ENCODE measurements at places on chromosomes 2 and 18. TPM values are rescaled to one million over a fixed set of nuclear protein-coding genes. Genes with fewer than 3 reads are reported as not detected.
A peak's percentile ranks its signal among the peaks of the same experiment; 100 is the strongest.

GRCh38 chr2:128474036-128474955 lies 155.6 kb upstream of the HS6ST1 start:
- peak; percentile 36 for DNase-seq
- no peak overlapping the region for H3K4me3 ChIP-seq
- H3K27ac ChIP-seq: no peak overlapping the region
- no peaks in the 10 kb centered on the region for H3K27me3 ChIP-seq
- peaks cover 20% of the 10 kb centered on the region for H3K4me1 ChIP-seq
- no peaks in the 10 kb centered on the region for H3K36me3 ChIP-seq

DNA sequence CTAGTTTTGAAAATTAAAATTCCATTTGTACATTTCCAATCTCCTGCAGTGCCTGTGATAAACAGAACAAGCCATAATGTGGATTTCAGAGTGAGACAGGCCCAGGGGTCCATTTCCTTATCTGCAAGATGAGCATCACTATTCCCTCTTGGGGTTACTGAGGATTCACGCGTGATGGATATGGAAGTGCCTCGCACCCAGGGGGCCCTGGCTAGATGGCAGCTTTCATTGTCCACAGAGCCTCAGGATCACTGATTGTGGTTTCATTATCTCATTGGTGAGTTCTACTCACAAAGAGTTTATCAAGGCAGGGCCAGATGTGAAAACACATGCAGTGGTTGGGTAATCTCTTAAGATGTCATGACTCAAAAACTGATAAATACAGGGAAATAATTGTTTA lies 11.6 kb downstream of the CNGA3 start:
- no peak for DNase-seq
- no peak overlapping the region for H3K27ac ChIP-seq
- no peaks in the 10 kb centered on the region for H3K4me1 ChIP-seq
- no peaks in the 10 kb centered on the region for H3K36me3 ChIP-seq
- H3K27me3 ChIP-seq: no peaks in the 10 kb centered on the region
- no peak overlapping the region for H3K4me3 ChIP-seq

DNA sequence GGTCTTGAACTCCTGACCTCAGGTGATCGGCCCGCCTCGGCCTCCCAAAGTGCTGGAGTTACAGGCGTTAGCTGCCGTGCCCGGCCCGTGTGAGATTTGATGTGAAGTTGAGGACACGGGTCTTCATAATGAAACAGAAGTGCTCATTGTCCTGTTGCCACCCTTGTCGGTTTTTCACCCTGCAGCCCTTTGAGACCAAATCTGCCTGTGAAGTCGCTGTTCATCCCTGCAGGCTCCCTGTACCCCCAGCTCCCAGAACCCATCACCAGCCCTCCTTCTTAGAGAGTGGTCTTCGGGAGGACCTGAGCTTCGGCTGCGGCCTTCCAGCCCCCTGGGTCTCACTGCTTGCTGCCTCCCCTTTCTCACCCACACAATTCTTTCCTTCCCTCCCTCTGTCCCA lies 325.2 kb downstream of the GBX2 start:
- no peak overlapping the region for H3K27ac ChIP-seq
- no peaks in the 10 kb centered on the region for H3K27me3 ChIP-seq
- no peaks in the 10 kb centered on the region for H3K36me3 ChIP-seq
- no peak overlapping the region for H3K4me3 ChIP-seq
- H3K4me1 ChIP-seq: no peaks in the 10 kb centered on the region

DNA sequence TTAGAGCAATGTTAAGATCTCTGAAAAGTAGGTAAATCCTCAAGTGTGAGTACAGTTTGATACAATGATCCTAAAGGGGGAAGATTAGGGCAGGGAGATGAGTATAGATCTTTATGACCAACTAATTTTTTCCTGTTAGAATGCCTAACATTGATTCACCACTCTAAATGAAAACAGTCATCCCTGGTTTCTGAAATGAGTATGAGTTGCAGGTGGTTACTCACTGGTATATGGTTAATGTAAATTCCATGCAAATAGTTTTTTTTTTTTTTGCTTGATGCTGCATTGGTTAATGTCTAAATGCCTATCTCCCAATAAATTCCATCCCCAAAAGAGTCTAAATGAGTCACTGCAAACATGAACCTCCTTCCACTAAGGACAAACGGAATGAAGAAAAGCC lies 55.0 kb upstream of the SERPINB2 start:
- no peak overlapping the region for H3K4me3 ChIP-seq
- DNase-seq: no peak
- H3K4me1 ChIP-seq: no peaks in the 10 kb centered on the region

DNA sequence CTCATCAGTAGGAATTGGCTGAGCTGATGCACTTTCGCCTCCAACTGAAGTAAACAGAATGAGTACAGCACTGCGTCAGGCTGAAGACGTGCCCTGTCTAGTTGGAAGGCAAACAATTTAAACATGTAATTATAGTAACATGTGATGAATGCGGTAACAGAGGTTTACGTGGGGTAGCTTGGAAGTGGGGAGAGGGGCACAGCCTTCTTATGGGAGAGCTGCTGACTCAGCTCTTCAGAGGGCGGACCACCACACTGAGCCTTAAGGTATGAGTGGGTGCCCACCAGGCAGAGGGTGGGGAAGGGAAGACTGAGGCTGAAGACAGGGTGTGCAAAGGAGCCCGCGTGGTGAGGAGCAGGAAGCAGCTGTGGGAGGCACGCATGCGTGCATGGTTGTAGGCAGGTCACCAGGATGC lies 6.2 kb upstream of the EHD3 start:
- H3K27me3 ChIP-seq: no peaks in the 10 kb centered on the region
- H3K4me1 ChIP-seq: no peaks in the 10 kb centered on the region
- H3K27ac ChIP-seq: peak overlapping the region; percentile 10
- H3K36me3 ChIP-seq: no peaks in the 10 kb centered on the region

- H3K27me3 ChIP-seq: no peaks in the 10 kb centered on the region
- no peaks in the 10 kb centered on the region for H3K36me3 ChIP-seq
- no peak overlapping the region for H3K27ac ChIP-seq
- no peak overlapping the region for H3K4me3 ChIP-seq
- H3K4me1 ChIP-seq: no peaks in the 10 kb centered on the region
- DNase-seq: no peak
Observed at GRCh38 chr2:181308766-181309515, 148.2 kb upstream of the ITGA4 start.

- no peaks in the 10 kb centered on the region for H3K4me1 ChIP-seq
- H3K27me3 ChIP-seq: no peaks in the 10 kb centered on the region
- DNase-seq: no peak
- H3K4me3 ChIP-seq: no peak overlapping the region
Observed at GRCh38 chr2:66233981-66234380, 200.9 kb upstream of the MEIS1 start.

- no peak overlapping the region for H3K4me3 ChIP-seq
- no peaks in the 10 kb centered on the region for H3K27me3 ChIP-seq
- H3K27ac ChIP-seq: no peak overlapping the region
- DNase-seq: no peak
- H3K36me3 ChIP-seq: no peaks in the 10 kb centered on the region
Observed at GRCh38 chr2:188076149-188077056, 215.3 kb upstream of the GULP1 start.

DNA sequence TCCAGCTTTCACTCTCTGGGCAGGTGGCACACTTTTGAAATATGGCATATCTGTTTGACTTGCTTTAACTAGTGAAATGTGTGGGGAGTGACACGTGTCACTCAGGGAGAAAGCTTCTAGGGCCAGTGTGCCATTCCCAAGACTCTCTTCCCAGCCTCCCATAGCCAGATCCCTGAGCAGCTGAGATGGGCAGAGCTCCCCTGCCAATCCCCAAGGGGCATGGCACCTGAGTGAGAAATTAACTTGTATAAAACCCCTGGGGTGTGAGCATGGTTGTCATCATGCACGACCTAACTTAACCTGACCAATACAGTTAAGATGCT lies 39.0 kb upstream of the MARCO start:
- H3K4me3 ChIP-seq: no peak overlapping the region
- H3K27ac ChIP-seq: no peak overlapping the region
- H3K4me1 ChIP-seq: no peaks in the 10 kb centered on the region
- DNase-seq: no peak
- H3K36me3 ChIP-seq: no peaks in the 10 kb centered on the region

Gene COLEC12
- 15.3 TPM for total RNA-seq

Gene MARCHF4
- total RNA-seq: 0.08 TPM

Gene SULT1C2
- total RNA-seq: not detected

Gene LOXL3
- total RNA-seq: 3.9 TPM
